ENCODE measurements at places on chromosomes 1 and 21. TPM values are rescaled to one million over a fixed set of nuclear protein-coding genes. Genes with fewer than 3 reads are reported as not detected.

Gene TRNAU1AP
- total RNA-seq, result 30.8 TPM

Gene TSACC
- total RNA-seq, result 2.4 TPM

Gene HDAC1
- total RNA-seq, result 129 TPM

Gene FABP3
- 3.9 TPM for total RNA-seq

Gene SRSF11
- 48.5 TPM for total RNA-seq

Gene DIP2A
- total RNA-seq, result 21.1 TPM

Gene TIE1
- total RNA-seq, result 478 TPM

Gene NPHP4
- 3.3 TPM for total RNA-seq

Gene PLA2G2F
- not detected for total RNA-seq

Gene HMCN1
- total RNA-seq, result 2.5 TPM

Gene SOX13
- 10.9 TPM for total RNA-seq

Gene BTBD8
- 2.1 TPM for total RNA-seq

Gene MYOCOS
- not detected for total RNA-seq

Gene GPR37L1
- total RNA-seq, result not detected

Gene MSTO1
- total RNA-seq, result 18.6 TPM

Gene TRAF5
- 6.6 TPM for total RNA-seq

Gene FAM110D
- 4.7 TPM for total RNA-seq

Gene RNU1-1
- total RNA-seq, result not detected

Gene HHAT
- 1.7 TPM for total RNA-seq

Gene RHCE
- not detected for total RNA-seq

Gene IQGAP3
- 39.4 TPM for total RNA-seq

Gene DNM3
- 1.0 TPM for total RNA-seq

Gene DNASE2B
- not detected for total RNA-seq

Gene LEFTY1
- total RNA-seq, result not detected

Gene MAP1LC3C
- total RNA-seq, result not detected

Gene SLC30A10
- not detected for total RNA-seq

Gene PCP4L1
- not detected for total RNA-seq

Gene BCAS2
- total RNA-seq, result 46.2 TPM

Gene CCDC181
- total RNA-seq, result not detected

Gene RIIAD1
- not detected for total RNA-seq

Gene GJB3
- total RNA-seq, result not detected

Gene GBP4
- 22.5 TPM for total RNA-seq

Gene LCE1E
- total RNA-seq, result not detected

Gene NOS1AP
- total RNA-seq, result 1.1 TPM

Gene LRRC8C
- 51.8 TPM for total RNA-seq

Gene MSH4
- total RNA-seq, result 0.05 TPM

Gene RGL1
- total RNA-seq, result 12.3 TPM

Gene TEDDM1
- total RNA-seq, result not detected

Gene GBP3
- 39.9 TPM for total RNA-seq

Gene NVL
- total RNA-seq, result 22.8 TPM

Gene KRTAP7-1
- total RNA-seq, result not detected

Gene FMO1
- total RNA-seq, result not detected

Gene NOTCH2
- total RNA-seq, result 4.0 TPM

Gene TFF2
- total RNA-seq, result not detected

Gene ADAMTS5
- total RNA-seq, result 0.05 TPM

Measured in mammary microvascular endothelial cell (primary cell).